ENCODE measurements at places on chromosomes 1 and 21. TPM values are rescaled to one million over a fixed set of nuclear protein-coding genes. Genes with fewer than 3 reads are reported as not detected.

RFX5 gene
- 31.3 TPM for total RNA-seq

FNDC5 gene
- total RNA-seq, result 16.9 TPM

FMO2 gene
- total RNA-seq, result under 0.01 TPM

LYSMD1 gene
- total RNA-seq, result 17.2 TPM

SEMA6C gene
- 40.1 TPM for total RNA-seq

ST6GALNAC3 gene
- 16.3 TPM for total RNA-seq

PDXK gene
- 39.8 TPM for total RNA-seq

PLK3 gene
- total RNA-seq, result 13.1 TPM

SYT2 gene
- 1.6 TPM for total RNA-seq

S100A7 gene
- total RNA-seq, result not detected

TAS1R3 gene
- 1.6 TPM for total RNA-seq

ELOA gene
- 28.5 TPM for total RNA-seq

CCDC17 gene
- 0.94 TPM for total RNA-seq

FAM151A gene
- not detected for total RNA-seq

RGS18 gene
- total RNA-seq, result 0.94 TPM

AMY1B gene
- not detected for total RNA-seq

CLDN17 gene
- total RNA-seq, result not detected

RGS8 gene
- total RNA-seq, result 10.3 TPM

UQCRHL gene
- 1.9 TPM for total RNA-seq

CORT gene
- 3.8 TPM for total RNA-seq

IFNGR2 gene
- total RNA-seq, result 37.2 TPM

PTGFRN gene
- total RNA-seq, result 57.6 TPM

LIN28A gene
- total RNA-seq, result not detected

CFHR2 gene
- not detected for total RNA-seq

NHLH1 gene
- total RNA-seq, result 2.2 TPM

TRIM45 gene
- total RNA-seq, result 8.5 TPM

TFF2 gene
- not detected for total RNA-seq

Measured in parietal lobe (tissue), 2 donors.